ENCODE measurements at places on chromosomes 7 and 10. TPM values are rescaled to one million over a fixed set of nuclear protein-coding genes. Genes with fewer than 3 reads are reported as not detected.

Gene SPDYE11
- total RNA-seq: not detected

Gene RNF32
- total RNA-seq: 0.23 TPM

Gene PRSS37
- total RNA-seq: not detected

GRCh38 chr10:945778-946177 lies 14.3 kb upstream of the LARP4B start:
- no peak for DNase-seq

- no peak for DNase-seq
Measured at GRCh38 chr7:844043-844442, 11.8 kb downstream of the SUN1 start.

GRCh38 chr10:88097536-88097935 lies 234.1 kb downstream of the PTEN start:
- no peak for DNase-seq

DNA sequence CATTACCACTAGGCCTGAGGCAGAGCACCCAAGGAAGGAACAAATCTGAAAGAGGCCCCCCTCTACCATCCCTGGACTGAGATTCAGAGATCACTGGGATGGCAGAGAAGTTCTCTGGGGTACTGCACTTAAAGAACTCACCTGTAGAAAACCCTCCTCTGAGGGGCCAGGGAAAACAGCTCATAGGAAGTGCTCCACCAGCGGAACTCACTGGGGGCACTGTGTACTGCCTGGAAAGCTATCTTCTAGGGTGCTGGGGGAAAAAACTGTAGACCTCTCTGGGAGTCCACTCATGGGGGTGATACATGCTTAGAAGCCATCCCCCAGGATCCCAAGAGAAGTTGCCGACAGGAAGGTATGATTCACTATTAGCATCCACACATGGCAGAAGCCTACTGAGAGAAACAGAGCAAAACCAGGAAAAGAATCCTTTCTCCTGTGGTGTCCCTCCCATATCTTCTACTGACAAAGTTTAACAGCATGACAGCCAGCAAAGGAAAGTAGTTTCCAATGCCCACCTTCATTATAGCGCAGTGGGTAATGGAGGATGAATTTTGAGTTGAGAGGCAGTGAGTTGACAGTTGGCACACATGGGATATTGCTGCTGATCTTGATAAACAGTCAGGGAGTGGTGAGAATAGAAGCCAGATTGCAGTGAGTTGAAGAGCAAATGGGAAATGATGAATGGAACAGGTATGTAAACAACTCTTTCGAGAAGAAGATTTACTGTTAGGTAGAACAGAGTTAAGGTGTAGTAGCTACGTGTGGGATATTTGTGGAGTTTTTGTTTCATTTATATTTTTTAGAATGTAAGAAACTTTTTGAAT lies 20.9 kb downstream of the ANKIB1 start:
- DNase-seq: peak; percentile 8

GRCh38 chr7:75054744-75055143 lies 18.9 kb downstream of the RCC1L start:
- peak; percentile 28 for DNase-seq

DNA sequence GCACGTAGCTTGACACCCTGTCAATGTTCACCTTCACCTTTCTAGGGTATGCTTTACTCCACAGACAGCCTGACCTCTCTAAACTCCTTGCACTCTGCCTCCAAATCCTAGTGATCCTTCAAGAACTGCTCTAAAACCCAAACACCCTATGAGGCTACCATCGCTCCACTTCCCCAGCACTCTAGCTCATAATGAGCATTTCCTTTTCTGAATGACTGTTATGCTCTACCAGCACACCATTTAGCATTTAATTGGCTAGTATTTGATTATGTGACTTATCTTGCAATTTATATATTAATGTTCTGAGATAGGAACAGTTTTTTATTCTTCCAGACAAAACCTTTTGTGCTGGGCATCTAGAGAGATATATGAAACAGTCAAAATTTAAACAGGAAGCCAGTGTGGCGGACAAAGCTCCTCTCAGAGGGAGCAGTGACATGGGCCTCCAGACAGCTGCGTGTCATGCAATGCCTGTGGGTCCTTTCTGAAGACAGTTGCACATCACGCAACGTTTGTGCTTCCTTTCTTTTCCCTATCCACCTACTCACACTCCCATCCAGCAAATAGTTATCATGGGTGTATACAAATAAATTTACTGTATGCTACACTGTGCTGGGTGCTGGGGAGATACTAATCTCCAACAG lies 86.3 kb downstream of the ALOX5 start:
- DNase-seq: no peak

GRCh38 chr10:119498889-119499676 lies 43.4 kb downstream of the RGS10 start:
- DNase-seq: no peak
